ENCODE measurements at places on chromosomes 11 and 22.

DNA sequence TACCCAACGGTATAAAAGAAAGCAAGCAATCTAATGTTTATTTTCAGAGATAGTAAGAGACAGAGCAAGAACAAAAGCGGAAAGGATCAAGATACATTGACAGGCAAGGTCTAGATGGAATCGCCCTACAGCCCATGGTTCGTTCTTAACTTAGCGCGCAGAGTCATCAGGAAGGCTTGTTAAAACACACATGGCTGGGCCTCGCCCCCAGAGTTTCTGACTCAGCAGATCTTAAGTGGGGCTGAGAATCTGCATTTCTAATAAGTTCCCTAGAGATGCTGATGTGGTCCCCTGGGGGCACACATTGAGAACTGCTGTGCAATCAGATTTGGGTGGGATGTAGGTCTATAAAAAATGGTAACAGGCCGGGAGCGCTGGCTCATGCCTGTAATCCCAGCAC lies 35.8 kb upstream of the CHRM4 start:
- DNase-seq = no peak

DNA sequence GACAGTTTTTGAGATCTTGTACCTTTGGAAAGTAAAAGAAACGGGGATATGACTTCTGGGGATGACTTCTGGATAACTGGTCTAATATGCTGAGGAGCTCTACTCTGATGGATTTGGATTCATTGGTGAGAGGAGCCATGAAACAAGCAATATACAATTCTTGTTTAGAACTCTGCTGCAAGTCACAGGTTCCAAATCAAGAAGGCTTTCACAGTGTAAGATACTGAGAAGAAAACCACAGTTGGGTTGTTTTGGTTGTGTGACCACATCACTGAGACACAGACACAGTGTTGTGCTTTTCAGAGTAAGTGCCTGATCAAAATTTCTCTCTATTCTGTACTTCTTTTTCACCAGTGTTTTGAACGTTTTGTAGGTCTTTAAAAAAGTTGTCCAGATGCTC lies 13.1 kb upstream of the UCP2 start:
- DNase-seq = no peak

GRCh38 chr11:131483453-131483852 lies 113.0 kb downstream of the NTM start:
- no peak for DNase-seq

GRCh38 chr22:22045571-22046335 lies 63.2 kb upstream of the TOP3B start:
- no peak for DNase-seq

- DNase-seq = no peak
Measured at GRCh38 chr11:75277211-75277805, 36.7 kb downstream of the TPBGL start.

- no peak for DNase-seq
Measured at GRCh38 chr11:76634886-76635285, 35.7 kb downstream of the LRRC32 start.

DNA sequence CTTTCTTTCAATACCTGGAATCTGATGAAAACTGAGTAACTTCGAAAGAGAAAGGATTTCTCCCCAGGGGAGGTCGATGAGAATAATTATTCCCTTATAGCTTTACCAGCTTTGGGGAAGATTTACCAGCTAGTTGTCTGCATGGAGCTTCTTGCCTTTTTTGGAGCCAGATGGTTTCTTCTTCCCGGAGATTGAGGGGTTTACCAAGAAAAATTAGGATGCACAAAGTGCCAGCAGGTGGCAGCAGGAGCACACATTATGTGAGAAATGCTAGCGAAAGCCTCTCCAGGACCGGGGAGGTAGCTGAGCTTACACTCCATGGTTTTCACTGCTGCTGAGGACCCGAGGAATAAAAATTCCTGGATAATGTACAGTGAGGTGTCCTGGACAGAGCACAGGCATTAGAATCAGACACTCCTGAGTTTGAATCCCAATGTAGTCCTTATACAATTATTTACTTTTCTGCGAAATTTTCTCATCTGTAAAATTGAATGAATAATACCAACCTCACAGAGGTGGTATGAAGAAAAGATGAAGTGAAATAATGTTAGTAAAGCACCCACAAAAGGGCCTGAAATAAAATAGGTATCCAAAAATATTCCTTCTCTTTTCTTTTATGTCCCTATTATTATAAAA lies 46.0 kb upstream of the PARVA start:
- peak; percentile 90 for DNase-seq

- no peak for DNase-seq
Measured at GRCh38 chr11:17640493-17641164, 78.7 kb upstream of the MYOD1 start.

DNA sequence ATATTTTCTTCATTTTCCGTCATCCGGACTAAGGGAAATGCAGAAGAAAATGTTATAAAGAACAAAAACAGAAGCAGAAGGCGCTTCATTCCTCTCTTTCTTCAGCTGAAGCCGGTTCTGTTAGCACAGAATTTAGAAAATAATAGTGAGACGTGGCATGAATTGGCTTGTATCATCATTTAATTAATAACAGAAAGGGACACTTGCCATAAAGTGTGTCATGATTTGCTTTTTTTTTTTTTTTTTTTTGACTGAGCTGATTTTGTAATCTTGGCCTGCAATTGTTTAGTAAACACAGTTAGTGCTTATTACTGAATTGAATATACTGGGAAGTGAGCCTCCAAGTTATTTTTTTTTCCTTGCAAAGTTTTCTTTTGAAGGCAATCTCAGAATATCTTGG lies at the start of gene MMP27:
Gene MMP27 (minus strand): TSS at position 144 of the 400 bp plus-strand sequence. CDS start 55 bp downstream, at position 89.
- no peak for DNase-seq

GRCh38 chr11:2443881-2444820 lies at the start of gene TRPM5:
TRPM5 (minus strand) TSS chr11:2444514; CDS start chr11:2423036, 21,478 bp downstream.
- DNase-seq = no peak

DNA sequence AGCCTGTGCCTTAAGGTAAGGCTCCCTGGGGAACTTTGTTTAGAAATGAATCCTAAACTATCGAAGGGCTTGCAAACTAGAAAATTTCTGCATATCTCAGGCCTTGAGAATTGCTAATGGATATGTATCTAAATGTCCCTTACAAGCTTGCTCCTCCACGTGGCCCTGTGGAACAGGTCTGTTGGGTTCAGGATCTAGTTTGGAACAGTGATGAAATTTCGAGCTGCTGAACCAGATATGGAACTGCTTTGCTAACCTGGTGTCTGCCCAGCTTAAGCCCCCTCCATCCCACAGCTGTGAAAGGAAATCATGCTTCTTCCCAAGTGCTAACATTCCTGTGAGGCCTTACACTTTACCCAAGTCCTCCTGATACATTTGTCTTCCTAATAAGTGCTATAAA lies 11.6 kb downstream of the SREBF2 start:
- no peak for DNase-seq

GRCh38 chr11:24588081-24588480 lies 91.2 kb downstream of the LUZP2 start:
- peak; percentile 82 for DNase-seq

- no peak for DNase-seq
Measured at GRCh38 chr11:40168414-40168813, 1291.0 kb downstream of the LRRC4C start.

DNA sequence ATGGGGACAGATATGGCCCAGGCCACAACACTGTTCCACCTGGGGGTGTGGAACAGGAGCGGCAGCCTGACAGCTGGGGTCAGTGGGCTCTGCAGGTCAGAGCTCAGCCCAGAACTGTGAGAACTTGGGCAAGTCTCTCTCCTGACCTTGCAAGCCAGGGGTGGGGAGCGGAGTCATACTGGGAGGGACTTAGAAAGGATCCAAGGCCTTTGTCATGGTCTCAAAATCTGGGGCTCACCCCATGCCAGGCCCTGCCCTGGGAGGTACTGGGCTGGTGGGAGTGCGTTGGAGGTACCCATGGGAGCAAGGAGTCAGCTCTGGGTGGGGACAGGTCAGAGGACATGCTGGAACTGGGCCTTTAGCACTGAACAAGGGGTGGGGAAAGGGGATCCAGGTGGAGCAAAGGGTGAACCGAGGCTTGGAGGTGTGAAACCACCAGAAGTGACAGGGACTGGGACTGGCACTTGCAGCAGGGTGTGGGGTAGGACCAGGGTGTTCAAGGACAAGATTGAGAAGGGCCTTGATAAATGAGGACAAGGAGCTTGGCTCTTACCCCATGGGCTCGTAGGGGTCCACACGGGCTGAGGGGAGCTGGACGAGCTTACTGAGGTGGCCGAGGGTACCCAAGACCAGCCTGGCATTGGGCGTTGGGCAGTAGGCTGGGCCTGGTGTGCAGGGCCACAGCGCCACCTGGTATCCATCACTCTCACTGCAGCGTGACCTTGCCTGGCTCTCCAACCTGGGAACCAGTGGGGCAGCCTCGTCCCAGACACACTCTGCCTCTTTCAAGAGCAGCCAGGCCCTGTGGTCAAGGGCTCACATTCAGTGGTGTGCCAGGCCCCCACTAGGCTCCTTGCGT lies 7.4 kb upstream of the PMM1 start:
- DNase-seq = peak; percentile 68

DNA sequence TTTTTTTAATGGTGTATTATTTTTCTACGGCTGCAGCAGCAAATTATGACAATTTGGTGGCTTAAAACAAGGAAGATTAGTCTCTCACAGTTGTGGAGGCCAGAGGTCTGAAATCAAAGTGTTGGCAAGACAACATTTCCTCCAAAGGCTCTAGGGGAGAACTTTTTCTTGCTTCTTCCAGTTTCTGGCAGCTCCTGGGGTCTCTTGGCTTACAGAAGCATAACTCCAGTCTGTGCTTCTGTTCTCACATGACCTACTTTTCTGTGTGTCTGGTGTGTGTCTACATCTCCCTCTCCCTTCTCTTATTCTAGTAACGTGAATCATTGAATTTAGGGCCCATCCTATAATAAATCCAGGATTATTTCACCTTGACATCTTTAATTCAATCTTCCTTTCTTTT lies 551.9 kb upstream of the LUZP2 start:
- no peak for DNase-seq

- DNase-seq = no peak
Measured at GRCh38 chr11:133892126-133892525, 46.8 kb upstream of the SPATA19 start.

GRCh38 chr11:64334764-64335735 lies 5.0 kb upstream of the CCDC88B start:
- DNase-seq = peak; percentile 99

GRCh38 chr11:13076961-13077360 lies 67.8 kb downstream of the RASSF10 start:
- no peak for DNase-seq

DNA sequence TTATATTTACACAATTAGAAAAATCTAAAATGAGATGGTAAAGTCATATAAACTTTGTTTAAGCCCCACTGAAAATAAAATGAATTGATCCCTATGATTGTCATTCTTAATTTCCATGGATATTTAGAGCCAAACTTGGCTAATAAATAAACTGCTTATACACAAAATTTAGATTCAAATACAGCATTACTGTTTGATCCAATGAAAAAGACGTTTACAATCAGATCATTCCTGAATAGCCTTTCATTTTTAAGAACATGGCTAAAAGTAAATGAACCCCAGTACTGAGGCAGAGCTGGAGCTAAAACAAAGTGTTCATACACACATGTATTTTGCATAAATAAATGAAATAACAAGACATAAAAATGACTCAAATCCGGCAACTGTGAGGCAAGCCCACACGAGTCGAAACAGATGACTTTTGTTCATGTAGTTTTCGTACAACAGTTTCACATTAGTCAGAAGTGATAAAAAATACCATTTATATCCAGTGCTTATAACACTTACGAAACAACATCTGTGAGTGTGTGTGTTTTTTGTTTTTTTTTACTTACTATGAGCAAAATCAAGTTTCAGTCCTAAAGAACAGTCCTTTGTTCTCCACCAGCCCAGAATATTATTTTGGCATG lies 386.5 kb downstream of the SOX6 start:
- DNase-seq = peak; percentile 59

GRCh38 chr11:29634744-29635143 lies 382.1 kb downstream of the KCNA4 start:
- DNase-seq = no peak

DNA sequence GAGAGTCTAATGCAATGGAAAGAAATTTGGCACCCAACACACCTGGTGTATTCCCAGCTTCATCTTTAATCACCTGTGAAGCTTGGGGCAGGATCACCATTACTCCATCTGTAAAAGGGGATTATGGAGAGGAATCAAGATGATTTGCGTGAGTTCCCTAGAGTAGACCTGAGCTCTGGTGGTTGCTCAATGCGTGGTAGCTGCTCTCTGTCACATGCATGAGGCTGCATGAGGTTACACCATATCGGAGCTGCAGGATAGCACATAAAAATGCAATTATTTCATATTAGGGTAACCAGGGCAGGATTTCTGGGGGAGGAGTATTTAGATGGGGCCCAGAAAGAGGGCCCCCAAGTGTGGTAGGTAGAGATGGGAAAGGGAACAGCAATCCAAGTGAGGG lies 35.3 kb upstream of the CLMP start:
- no peak for DNase-seq

- DNase-seq = no peak
Measured at GRCh38 chr11:62726156-62726914, 922 bp downstream of the HNRNPUL2 start.

DNA sequence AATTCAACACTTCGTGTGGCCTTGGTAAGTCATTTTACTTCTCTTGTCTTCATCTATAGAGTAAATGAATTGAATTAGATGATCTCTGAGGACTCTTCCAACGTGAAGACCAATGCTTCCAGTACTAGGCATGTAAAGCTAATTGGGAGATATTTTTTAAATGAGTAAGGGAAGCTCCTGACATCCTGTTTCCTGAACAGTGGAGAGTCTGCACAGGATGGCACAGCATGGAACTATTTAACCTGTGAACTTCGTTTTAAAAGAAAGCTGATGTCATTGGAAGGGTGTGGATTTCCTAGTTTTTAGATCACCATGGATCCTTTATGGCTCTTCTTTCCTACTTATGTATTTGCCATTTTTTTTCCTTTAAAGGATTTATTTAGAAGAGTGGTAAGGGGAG lies 48.4 kb upstream of the HSD17B12 start:
- peak; percentile 74 for DNase-seq

DNA sequence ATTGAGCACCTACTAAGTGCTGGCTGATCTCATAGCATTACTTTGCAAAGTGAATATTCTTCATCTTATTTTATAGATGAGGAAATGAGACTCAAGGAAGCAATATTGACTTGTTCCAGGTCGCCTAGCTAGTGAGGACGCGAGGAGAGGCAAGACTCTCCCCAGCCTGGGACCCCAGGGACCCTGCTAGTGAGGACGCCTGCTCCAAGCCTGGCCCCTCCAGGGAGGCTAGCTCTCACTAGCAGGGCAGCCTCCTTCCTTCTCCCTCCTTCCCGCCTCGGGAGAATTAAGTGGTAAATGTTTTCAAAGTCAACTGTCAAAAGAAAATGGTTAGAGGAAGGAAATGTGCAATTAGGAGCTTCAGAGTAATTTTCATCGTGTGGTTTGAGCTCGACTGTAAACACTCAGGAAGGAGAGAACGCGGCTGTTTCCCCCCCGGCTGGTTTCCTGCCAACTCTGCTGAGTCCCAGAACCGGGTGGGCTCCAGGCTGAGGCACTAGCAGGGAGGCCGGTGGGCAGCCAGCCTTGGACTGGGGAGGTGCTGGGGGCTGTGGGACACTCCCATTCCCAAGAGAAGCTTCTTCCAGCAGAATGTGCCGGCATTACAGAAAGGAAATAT lies 17.9 kb downstream of the MYEOV start:
- DNase-seq = no peak

DNA sequence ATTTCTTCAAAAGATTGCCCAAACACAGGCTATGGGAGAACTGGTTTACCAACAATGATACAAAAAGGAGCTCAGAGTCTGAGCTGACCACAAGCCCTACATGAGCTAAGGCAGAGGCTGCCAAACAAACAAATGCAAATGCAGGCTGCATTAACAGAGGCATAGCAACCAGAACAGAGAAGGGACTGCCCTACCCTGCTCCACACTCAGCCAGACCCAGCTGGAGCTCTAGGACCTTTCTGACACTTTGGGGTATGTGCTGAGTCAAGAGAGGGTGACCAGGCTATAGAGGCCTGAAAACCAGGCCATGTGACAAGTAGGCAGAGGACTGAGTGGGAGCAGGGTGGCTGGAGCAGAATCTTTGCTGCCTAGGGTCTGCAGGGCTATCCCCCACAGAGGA lies 17.8 kb upstream of the P2RY2 start:
- DNase-seq = no peak

Measured in ELR (cell line).